ENCODE measurements at places on chromosomes 5 and 9.

- DNase-seq = no peak
These were observed 354.9 kb downstream of the DIRAS2 start for GRCh38 chr9:90287567-90288274.

DNA sequence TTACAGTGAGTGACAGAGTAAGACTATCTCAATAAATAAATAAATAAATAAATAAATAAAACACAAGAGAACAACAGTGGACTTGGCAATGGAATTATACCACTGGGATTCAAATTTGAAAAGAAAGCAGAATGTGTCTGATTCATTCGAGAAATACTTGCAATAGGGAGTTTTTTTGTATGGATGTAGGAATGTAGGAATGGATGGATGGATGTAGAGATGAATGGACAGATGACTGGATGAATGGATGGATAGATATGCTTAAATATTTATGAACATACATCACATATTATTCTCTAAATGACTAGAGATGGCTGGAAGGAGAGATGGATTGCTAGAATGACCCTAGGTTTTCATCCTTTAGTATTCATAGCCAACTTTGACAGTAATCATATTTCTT lies 22.0 kb upstream of the CEMIP2 start:
- no peak for DNase-seq

DNA sequence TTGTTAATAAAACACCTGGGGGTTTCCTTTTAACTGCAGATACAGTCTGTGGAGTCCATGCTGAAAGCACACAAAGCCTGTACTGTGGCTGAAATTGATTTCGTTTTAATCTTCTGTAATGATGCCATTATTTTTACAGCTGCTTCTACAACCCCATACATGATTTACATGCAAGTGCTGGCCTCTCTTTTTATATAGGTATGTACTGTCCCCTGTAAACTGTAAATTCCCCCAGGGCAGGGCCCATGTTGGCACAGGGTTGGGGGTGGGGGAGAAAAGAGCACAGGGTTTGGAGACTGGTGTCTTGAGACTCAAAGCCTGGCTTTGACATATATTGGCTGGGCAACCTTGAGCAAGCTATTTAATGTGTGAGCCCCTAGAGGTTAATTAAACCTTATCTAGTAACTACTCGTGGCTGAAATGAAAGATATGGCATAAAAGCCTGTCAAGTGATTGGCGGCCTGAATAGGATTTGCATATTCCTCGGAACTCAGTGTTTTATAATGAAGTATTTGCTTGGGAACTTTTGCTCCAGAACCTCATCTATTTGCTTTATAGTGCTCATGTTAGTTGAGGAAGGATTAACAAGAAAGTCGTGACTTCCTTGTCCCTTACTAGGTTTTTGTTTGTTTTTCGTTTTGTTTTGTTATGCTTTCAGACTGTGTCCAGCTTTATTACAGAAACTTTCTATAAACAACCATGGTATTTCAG lies 34.0 kb downstream of the KLF4 start:
- no peak for DNase-seq

DNA sequence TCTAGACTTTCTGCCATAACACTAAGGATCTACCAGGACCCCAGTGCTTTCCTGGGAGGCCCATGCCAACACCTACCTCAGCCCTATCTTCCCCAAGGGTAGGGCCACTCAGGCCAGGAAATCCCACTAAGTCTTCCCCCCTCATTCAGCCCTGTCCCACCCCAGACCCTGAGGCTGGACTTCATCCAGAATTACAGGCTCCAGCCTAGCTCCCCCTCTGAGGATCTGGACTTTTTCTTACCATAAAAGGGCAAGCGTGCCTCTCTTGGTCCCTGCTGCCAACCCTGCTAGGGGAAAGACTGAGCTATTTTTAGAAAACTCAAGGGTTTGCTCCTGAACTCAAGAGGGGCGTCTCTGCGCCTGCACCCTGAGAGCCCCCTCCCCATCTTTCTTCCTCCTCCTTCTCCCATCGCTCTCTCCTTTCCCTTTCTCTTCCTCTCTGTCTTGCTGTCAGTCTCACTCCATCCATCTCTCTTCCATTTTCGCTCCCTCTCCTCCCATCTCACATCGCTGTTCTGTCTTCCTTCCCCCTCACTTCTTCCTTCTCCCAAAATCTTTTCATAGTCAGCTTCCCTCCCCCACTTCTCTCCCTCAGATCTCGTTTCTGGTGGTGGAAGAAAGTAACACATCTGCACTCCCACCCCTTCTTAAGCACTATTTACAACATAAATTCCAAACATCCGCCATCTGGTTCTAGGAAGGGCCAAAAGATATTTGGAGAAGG lies 38.1 kb upstream of the IL17B start:
- DNase-seq = no peak

DNA sequence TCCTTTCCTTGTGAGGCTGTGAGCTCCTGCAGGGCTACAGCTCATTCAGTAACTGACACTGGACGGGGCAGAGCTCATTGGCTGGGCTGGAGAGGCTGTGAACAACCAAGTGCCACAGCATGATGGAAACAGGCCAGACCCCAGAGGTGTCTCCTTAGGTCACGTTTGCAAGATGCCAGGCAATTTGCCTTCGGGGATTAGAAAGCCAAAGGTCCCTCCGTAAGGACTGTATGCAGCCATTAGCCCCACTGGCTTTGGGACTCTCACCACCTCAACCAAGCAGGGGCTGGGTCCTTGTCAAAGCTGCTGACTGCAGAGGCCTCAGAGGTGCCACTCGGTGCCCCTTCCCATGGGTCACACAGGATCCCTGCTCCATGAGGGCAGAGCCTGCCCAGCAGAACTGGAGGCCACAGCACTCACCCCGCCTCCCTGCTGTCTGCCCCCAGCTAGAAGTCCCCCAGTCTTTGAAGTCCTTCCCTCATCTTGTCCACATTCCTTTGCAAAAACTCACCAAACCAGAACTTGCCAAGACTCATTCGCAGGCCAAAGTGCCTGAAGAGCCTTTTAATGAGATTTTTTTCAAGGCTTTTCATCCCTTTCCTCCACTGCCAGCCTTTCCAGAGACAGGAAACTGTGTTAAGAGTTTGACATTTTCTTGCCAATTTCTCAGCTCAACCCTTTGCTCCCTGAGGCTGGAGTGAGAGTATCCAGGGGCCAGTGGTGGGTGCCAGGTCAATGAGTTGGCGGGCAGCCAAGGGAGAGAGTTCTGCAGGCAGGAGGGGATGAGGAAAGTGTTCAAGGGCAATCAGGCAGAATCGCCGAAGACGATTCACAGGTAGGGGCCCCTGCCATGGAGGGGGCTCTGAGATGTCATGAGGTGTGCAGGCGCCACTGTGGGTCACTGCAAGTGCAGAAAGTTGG lies 39.7 kb upstream of the SLC25A51 start:
- no peak for DNase-seq

DNA sequence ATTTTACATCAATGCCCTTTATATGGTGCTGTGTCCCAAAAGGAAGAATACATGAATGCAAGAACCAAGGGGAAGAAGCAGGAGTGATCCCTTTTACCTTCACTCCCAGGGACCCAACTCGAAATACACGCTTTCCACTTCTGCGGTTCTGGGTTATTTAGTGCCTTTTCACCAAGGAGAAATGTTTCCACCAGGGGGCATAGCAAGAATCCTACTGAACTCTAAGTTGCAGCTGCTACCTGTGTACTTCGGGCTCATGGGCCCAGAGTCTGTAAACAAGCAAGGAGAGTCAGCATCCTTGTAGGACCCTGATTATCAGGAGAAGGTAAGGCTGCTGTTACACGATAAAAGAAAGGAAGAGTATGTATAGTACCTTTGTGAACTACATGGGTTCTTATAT lies 45.7 kb downstream of the DPYSL3 start:
- DNase-seq = peak; percentile 61

- no peak for DNase-seq
These were observed 121.0 kb downstream of the RGS3 start for GRCh38 chr9:113584428-113585084.

DNA sequence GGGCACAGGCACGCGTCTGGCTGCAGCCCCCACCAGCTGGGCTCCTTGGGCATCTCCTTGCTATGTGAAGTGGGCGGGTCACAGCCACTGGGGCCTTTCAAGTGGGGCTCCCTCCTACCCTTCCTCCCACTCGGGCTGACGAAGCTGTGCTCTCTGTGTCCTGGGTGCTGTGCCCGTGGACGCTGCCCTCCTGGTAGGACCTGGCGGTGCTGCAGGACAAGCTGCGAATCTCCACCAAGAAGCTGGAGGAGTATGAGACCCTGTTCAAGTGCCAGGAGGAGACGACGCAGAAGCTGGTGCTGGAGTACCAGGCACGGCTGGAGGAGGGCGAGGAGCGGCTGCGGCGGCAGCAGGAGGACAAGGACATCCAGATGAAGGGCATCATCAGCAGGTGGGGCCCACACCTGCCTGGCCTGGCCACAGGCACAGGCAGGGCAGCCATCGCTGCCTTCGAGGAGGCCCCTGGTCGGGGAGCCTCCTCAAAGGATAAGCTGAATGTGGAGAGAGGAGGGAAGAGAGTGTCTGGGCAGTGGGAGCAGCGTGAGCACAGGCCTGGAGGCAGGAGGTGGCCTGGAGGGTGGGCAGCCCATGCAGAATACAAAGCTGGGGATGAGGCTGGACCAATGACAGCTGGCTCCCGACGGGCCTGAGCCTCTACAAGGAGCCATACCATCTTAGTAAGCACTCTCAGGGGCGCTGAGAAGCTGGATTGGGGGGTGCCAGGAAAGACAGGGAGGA lies 124.7 kb downstream of the DAB2IP start:
- no peak for DNase-seq

- peak; percentile 19 for DNase-seq
These were observed 200.4 kb downstream of the MAST4 start for GRCh38 chr5:66796305-66797292.

DNA sequence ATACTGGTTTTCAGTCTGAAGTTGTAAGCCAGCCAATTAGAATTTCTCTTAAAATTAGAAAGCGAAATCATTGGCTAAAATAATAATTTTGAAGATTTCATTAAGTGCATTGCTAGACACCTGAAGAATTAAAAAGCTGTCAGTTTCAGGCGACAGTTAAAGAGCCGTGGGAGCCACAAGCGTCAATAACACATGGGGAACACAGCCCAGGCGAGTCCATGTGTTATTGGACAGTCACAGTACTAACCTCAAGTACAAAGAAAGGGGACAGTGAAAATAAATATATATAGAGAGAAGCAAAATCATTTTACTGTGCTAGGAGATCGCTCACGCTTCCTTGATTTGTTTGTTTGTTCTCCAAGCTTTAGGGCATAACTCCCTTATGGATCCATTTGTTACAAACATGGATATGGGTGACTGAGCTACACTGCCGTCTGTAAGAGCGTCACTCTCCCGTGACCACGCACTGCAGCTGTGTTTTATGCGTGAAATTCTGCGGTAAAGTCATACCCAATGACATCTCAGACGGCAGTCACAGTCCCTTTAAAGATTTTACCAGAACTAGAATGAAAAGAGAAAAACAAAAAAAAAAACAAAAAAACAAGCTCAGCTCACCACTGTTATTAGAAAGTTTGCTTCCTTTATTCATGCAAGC lies 83.2 kb downstream of the USP20 start:
- DNase-seq = no peak

GRCh38 chr5:128541385-128541784 lies 3.3 kb upstream of the FBN2 start:
- no peak for DNase-seq

GRCh38 chr5:172840432-172841154 lies 6.5 kb downstream of the ERGIC1 start:
- no peak for DNase-seq

DNA sequence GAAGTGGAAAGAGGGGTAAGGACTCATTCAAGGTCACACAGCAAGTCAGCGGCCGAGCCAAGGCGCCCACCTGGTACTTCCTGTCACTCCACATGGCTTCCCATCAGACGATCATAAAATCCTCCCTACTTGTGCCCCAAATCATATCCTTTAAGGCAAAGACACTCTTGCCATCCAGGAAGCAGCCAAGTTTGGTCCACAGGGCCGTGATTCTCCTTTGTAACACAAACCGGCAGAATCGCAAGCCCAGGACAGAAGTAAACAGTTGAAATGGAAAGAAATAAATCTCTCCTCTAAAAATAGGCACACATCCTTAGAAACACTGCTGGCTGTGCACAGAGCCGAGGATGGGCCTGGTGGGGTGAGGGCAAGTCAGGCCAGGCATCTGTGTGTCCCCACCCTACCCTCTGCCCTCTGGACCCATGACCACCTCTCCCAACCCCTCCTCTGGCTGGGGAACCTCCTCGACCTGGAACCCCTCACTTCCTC lies 30.5 kb downstream of the TMOD1 start:
- DNase-seq = no peak

- DNase-seq = no peak
These were observed 60.4 kb upstream of the SPRY4 start for GRCh38 chr5:142385194-142385593.
